ENCODE measurements at places on chromosomes 2 and 18.

DNA sequence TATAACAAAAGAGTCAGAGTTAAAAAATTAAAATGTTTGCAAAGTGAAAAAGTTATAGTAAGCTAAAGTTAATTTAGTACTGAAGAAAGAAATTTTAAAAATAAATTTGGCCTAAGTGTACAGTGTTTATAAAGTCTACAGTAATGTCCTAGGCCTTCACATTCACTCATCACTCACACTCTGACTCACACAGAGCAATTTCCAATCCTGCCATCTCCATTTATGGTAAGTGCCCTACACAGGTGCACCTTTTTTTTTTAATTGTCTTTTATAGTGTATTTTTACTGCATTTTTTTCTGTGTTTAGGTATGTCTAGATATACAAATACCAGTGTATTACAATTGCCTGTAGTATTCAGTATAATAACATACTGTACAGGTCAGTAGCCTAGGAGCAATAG is 562.9 kb downstream of the PIK3C3 start:
- H3K27ac ChIP-seq: no peak overlapping the region
- no peaks in the 10 kb centered on the region for H3K36me3 ChIP-seq
- H3K4me3 ChIP-seq: no peak overlapping the region
- no peaks in the 10 kb centered on the region for H3K4me1 ChIP-seq
- H3K27me3 ChIP-seq: no peaks in the 10 kb centered on the region

- H3K4me3 ChIP-seq: no peak overlapping the region
- no peaks in the 10 kb centered on the region for H3K36me3 ChIP-seq
- no peak overlapping the region for H3K27ac ChIP-seq
- DNase-seq: no peak
Observed at GRCh38 chr2:218889937-218890336, 9.3 kb downstream of the WNT10A start.

GRCh38 chr2:42074661-42075060 is 26.8 kb downstream of the PKDCC start:
- H3K4me1 ChIP-seq: peaks cover 15% of the 10 kb centered on the region
- H3K4me3 ChIP-seq: no peak overlapping the region
- H3K36me3 ChIP-seq: no peaks in the 10 kb centered on the region
- no peak for DNase-seq

GRCh38 chr2:23235292-23235691 is 149.7 kb upstream of the KLHL29 start:
- H3K27me3 ChIP-seq: no peaks in the 10 kb centered on the region
- no peak overlapping the region for H3K4me3 ChIP-seq
- no peaks in the 10 kb centered on the region for H3K4me1 ChIP-seq
- H3K27ac ChIP-seq: no peak overlapping the region
- no peak for DNase-seq
- H3K36me3 ChIP-seq: no peaks in the 10 kb centered on the region

DNA sequence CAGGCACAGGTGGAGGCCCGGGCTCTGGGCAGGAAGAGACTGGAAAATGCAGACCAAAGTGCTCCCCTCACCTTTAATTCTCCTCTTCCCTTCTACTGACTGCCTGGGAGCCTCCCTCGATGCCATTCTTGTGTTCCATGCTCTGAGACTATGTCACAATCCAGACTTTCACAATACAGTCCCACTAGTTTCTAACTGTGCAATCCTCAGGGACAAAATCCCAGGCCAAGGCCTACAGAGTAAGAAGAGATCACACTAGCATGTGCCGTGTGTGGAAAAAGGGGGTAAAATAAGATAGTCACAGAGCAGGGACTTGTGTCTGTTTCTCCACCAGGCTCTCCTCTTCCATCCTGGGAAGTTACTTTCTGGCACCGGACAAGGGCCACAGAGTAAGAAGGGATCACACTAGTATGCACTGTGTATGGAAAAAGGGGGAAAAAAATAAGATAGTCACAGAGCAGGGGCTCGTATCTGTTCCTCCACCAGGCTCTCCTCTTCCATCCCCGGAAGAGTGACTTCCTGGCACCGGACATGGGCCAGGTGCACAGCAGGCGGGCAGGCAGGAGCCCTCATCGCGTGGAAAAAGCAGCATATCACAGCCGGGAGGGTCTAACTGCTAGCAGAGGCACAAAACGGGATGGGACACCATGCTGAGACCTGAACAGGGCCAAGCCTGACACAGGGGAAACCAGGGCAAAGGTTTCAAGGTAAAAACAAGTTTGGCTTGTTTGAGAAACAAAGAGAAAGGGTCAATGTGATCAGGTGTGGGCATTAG is 9.6 kb downstream of the CYB5A start:
- H3K4me3 ChIP-seq: no peak overlapping the region
- H3K27ac ChIP-seq: peak overlapping the region; percentile 55
- no peaks in the 10 kb centered on the region for H3K27me3 ChIP-seq
- peaks cover 44% of the 10 kb centered on the region for H3K4me1 ChIP-seq
- no peaks in the 10 kb centered on the region for H3K36me3 ChIP-seq

GRCh38 chr18:55908901-55909366 is 320.9 kb upstream of the TCF4 start:
- no peak overlapping the region for H3K27ac ChIP-seq
- no peak overlapping the region for H3K4me3 ChIP-seq
- no peaks in the 10 kb centered on the region for H3K27me3 ChIP-seq

- H3K4me3 ChIP-seq: no peak overlapping the region
- no peak overlapping the region for H3K27ac ChIP-seq
- H3K36me3 ChIP-seq: no peaks in the 10 kb centered on the region
- DNase-seq: no peak
- no peaks in the 10 kb centered on the region for H3K4me1 ChIP-seq
Observed at GRCh38 chr2:105537920-105538319, 139.1 kb upstream of the FHL2 start.

DNA sequence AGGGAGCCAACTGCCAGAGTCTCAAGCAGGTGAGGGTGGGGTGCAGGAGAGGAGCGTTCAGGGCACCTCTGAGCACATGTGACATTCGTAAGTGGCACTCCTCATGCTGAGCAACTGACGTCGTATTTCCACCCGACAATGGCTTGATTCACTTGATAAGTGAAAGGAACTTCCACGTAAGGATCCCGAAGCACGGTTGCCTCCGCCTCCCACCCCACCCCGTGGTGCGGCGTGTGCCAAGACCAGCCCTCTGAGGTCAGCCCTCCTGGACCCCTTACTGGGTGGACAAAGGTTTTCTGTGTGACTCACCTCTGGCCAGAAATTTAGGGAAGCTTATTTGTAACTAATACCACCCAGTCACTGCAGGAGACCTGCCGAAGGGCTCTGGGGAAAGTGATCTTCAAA is 59.9 kb downstream of the AGAP1 start:
- no peak overlapping the region for H3K27ac ChIP-seq
- DNase-seq: no peak
- no peak overlapping the region for H3K4me3 ChIP-seq

Data from tibial nerve (tissue), 4 donors.